Pons (tissue), 1 donor: ENCODE measurements at places on chromosomes 11 and 22.

DNA sequence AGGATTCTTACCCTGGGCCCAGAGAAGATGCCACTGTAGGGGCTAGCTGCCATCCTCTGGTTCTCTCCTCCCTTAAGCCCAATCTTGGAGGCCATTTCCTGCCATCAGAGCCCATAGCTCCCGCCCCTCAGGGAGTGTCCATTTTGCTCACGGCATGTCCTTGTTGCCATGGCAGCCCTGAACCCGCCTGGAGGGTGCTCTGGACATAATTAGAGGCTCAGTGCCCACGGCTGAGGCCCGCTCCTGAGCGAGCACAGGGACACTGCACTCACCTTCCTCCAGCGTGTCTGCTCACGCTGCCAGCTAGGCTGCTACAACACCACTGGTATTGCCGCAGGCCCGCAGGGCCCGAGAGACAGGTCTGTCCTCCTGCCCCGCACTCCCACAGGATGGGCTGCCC lies 11.1 kb upstream of the SUSD2 start:
- DNase-seq = no peak

- DNase-seq = peak; percentile 52
These were observed 11.1 kb upstream of the OSM start for GRCh38 chr22:30277547-30278344.

DNA sequence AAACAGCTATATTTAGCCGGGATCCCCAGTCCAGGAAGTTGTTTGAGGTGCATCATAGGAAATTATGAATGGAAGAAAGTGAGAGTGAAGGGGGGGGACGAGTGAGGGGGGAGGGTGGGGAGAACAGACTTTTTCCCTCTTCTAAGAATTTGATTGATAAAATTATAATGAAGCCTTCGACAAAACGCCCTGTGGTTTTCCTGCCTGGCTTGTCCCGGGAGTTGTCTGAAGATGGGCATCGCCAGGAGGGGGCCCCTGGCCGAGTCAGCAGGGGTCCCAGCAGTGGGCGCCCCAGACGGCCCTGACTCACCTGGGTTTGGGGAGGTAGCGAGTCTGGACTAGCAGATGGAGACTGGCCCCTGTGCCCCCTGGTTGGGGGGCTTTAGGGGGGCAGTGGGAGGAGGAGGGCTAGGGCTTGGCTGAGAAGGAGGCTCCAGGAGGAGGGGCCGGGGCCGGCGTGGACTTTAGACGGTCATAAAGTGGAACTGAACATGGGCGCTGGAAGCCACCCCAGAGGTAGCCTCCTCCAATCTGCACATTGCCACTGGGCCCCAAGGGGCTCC lies 336 bp upstream of the LIF start:
- DNase-seq = no peak

- no peak for DNase-seq
These were observed 37.0 kb downstream of the TRIOBP start for GRCh38 chr22:37733625-37734401.

- no peak for DNase-seq
These were observed 18.8 kb downstream of the FAR1 start for GRCh38 chr11:13687271-13687670.

DNA sequence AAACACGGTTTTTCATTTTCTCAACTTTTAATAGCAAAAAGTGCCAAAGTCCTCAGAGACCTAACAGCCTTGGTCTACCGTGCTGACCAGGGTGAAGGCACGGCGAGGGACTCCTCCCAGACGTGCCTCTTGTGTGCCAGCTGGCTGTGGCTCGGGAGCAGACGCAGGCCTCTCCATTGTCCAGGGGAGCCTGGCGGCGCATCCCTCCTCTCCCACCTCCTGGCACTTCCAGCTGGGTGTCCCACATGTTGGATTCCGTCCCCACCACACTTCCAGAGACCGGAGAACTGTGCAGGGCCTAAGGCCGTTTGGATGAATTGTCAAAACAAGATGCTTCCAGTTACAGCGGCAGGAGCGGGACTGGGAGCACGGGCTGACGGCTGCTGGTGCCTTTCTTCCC lies 11.6 kb downstream of the CDPF1 start:
- peak; percentile 83 for DNase-seq
